ENCODE measurements at places on chromosomes 1 and 21.

- no peak for DNase-seq
Observed at GRCh38 chr1:2533365-2533764, 3.3 kb upstream of the HES5 start.

GRCh38 chr1:60895701-60896100, 186.7 kb upstream of the NFIA start:
- no peak for DNase-seq

DNA sequence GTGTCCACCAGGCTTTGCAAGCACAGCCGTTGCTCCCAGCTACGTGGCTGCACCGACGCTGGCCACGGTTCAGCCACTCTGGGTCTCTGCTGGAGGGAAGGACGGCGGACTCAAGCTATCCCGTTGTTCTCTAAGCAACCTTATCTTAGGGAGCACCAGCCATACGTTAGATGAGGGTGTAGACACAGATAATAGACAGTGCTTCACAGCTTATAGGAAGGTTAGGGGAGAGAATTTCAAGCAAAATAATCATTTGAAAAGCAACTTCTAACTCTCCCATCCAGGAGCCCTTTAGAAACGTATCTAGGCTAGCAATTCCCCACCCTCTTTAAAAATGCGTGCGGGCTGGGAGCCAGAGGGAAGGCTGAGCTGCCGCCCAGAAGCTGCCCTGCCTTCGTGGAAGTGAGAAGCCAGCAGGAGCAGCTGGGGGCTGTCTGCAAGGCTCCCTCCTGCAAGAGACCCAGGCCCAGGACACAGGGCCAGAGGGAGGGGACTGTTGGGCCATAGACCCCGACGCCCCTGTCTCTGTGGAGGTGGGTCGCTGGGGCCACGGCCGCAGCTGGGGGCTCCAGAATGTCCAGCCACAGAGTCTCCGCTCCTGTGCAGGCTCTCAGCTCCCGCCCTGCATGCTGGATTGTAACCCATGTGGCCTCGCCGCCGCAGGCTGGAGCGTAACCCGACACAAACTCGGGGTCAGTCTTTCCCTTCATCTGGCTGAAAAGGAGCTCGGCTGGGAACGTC, 31.2 kb upstream of the COL6A2 start:
- DNase-seq, result no peak

GRCh38 chr21:42830456-42831455, 48.6 kb downstream of the WDR4 start:
- no peak for DNase-seq

DNA sequence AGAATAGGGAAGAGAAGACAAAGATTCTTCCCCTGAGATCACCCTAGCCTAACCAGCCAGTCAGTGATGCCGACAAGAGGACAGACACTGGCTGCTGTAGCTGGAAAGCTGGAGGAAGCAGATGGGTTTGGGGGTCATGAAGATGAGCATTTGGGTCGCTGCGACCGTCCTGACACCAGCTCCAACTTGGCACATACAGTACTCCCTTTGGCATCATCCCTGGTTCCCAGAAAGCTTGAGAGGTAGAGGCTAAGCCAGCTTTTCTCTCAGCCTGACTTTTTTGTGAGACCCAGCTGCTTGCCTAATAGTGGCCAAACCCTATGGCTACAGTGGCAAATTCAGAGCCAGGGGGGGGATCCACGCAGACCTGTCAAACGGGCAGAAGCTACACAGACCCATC, 43.0 kb upstream of the IKBKE start:
- DNase-seq, result no peak

DNA sequence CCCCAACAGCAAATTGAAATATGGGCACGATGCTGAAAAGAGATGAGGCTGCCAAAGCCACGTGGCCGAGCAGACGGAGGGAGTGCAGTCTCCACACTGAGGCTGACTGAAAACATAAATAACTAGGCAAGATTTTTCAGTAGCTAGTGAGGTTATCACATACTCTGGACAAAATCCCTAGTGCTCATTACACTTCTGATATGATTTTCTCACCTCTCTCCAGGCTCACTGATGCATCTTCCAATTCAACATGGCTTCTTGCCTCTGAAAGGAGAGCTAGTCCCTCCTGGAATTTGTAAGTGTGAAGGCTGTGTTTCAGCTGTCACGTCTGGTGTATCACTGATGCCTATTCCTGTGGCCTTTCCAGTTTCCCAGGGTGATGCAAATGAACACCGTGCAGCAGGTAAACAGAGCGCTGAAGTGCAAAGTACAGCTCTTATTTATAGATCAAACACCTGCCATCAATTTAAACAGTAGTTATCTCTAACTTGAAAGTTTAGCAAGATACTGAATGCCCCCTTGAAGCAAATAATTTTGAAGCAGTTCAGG, 656.1 kb downstream of the KIF26B start:
- no peak for DNase-seq

GRCh38 chr1:182087304-182087703, 25.8 kb upstream of the ZNF648 start:
- DNase-seq, result no peak

DNA sequence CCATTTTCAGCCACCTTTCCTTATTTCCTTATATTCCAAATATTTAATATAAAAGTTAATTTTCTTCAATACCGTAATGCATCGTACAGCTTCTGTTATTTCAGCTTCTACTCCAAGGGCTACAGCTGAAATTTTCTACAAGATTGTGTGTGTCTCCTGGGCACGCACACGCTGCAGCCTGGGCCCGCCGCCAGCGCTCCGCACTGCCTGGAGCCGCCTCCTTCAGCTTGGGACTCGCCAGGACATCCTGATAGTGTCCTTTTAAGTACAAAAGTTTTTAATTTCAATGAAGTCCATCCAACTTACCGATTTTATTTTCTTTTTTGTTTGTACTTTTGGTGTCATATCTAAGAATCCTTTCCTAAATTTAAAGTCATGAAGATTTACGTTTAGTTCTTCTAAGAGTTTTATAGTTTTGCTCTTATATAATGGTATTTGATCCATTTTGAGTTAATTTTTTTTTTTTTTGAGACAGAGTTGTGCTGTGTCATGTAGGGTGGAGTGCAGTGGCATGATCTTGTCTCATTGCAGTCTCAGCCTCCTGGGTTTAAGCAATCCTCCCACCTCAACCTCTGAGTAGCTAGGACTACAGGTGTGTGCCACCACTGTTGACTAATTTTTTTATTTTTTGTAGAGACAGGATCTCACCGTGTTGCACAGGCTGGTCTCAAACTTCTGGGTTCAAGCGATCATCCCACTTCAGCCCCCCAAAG, 82.8 kb downstream of the AXDND1 start:
- DNase-seq, result no peak

- DNase-seq, result no peak
Observed at GRCh38 chr1:63810936-63811469, 37.2 kb downstream of the ROR1 start.

- no peak for DNase-seq
Observed at GRCh38 chr1:93965888-93966287, 56.7 kb upstream of the GCLM start.

- no peak for DNase-seq
Observed at GRCh38 chr1:154591206-154591605, 16.8 kb downstream of the ADAR start.

- DNase-seq, result no peak
Observed at GRCh38 chr1:66300972-66301451, 232.9 kb upstream of the SGIP1 start.

GRCh38 chr1:235027076-235027861, 101.4 kb downstream of the TOMM20 start:
- DNase-seq, result no peak

DNA sequence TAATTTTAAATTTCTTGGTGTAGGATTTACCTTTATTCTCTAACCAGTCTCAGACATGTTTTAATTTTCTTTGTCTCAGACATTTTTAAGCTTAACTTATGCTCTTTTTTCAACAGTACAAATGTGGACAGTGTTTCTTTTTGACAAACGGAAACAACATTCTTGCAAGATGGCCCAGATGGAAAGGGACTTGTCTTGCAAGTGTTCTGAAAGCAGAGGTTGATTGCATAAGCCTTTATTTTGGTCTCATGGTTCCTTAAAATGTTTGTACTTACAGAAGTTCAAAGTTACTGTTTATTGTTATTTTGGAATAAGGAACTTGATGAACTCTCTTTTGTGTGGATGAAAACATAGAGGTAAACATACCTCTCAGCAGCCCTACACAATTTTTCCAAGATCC, 22.9 kb downstream of the SMAP2 start:
- DNase-seq, result no peak

- no peak for DNase-seq
Observed at GRCh38 chr1:60299581-60299980, 226.0 kb upstream of the C1orf87 start.

GRCh38 chr1:96524100-96524499, 197.5 kb upstream of the PTBP2 start:
- DNase-seq, result no peak

DNA sequence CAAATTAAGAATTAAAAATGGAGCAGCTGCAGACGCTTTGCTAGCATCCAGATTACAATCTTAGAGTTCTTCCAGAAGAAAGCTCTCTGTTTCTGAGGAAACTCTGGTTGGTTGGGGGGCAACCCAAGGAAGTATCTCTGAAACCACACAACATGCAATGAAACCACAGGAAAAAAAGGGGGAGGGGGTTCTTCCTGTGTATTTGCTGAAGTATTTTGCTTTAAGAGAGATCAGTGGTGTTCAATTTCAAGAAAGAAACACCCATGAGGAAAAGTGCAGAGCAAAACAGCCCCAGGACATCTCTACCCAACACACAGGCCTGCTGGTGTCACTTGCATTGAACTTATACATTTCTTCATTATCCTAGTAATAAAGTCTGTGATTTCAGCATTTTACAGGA, 19.7 kb upstream of the TIAM1 start:
- no peak for DNase-seq

DNA sequence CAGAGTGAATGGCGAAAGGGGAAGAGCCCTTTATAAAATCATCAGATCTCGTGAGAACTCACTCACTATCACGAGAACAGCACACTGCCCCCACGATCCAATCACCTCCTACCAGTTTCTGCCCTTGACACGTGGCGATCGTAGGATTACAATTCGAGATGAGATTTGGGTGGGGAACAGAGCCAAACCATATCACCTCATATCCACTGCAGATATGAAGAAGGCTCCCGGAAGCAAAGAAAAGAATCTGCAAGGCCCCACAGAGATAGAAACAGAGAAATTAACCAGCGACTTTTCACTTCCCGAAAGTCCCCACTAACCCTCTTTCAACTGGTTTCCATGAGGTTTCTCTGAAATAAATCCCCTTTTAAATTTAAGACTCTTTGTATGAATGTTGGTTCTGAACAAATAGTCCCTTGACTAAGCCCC, 86.2 kb upstream of the IRF2BP2 start:
- DNase-seq, result no peak

DNA sequence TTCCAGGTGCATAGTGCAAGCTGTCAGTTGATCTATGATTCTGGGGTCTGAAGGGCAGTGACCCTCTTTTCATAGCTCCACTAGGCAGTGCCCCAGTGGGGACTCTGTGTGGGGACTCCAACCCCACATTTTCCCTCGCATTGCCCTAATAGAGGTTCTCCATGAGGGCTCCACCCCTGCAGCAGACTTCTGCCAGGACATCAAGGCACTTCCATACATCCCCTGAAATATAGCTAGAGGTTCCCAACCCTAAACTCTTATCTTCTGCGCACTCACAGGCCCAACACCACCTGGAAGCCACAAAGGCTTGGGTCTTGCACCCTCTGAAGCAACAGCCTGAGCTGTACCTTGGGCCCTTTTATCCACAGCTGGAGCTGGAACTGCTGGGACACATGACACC, 65.7 kb upstream of the PKN2 start:
- no peak for DNase-seq

- no peak for DNase-seq
Observed at GRCh38 chr1:25620701-25621350, 4.2 kb downstream of the MAN1C1 start.

Data from stimulated activated CD4-positive, alpha-beta T cell treated with anti-CD3 and anti-CD28 coated beads, TNF-alpha, amount 100 ng/mL, for 4 hours (primary cell).